ENCODE measurements at places on chromosomes 1 and 21. TPM values are rescaled to one million over a fixed set of nuclear protein-coding genes. Genes with fewer than 3 reads are reported as not detected.

DNA sequence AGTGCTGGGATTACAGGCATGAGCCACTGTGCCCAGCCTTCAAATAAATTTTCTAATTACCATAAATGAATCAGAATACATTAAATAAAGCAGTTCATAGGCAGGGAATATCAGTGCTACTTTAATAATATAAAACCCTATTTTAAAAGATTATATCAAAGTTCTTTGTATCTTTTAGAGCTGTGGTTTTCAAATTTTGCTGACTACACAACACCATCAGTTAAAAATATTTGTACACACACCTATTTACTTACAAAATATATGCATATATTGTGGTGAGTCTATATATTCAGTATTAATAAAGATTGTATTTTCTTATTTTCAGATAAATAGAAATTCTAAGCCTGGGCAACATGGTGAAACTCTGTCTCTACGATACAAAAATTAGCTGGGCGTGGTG lies 18.7 kb downstream of the B3GALNT2 start:
- no peak overlapping the region for H3K27ac ChIP-seq
- no peak overlapping the region for H3K4me3 ChIP-seq
- DNase-seq, result no peak
- no peaks in the 10 kb centered on the region for H3K36me3 ChIP-seq
- H3K4me1 ChIP-seq, result peaks cover 7% of the 10 kb centered on the region
- no peaks in the 10 kb centered on the region for H3K27me3 ChIP-seq

- H3K27me3 ChIP-seq, result no peaks in the 10 kb centered on the region
- peak; percentile 87 for DNase-seq
- no peaks in the 10 kb centered on the region for H3K36me3 ChIP-seq
Measured at GRCh38 chr1:33055210-33056008, 18.7 kb upstream of the AK2 start.

DNA sequence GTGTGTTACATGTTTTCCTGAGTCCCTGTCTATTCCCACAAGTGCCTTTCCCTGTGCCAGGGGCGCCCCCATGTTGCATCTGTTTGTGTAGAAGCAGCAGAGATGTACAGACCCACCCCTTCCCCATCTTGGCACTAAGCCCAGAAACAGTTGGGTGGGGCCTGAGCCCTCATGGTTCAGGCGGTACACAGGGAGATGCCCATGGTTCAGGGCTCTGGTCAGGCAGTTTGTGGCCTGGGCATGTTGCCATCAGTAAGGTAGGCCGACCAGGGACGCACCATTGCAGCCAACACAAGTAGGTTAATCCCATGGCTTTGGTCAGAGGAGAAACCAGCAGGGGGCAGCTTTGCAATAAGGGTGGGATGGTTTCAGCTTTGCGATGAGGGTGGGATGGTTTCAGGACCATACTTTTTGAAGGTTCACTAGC lies 914 bp upstream of the ADGRB2 start:
- H3K36me3 ChIP-seq, result no peaks in the 10 kb centered on the region
- no peak overlapping the region for H3K4me3 ChIP-seq
- no peaks in the 10 kb centered on the region for H3K27me3 ChIP-seq
- no peak overlapping the region for H3K27ac ChIP-seq
- H3K4me1 ChIP-seq, result peaks cover 18% of the 10 kb centered on the region

DNA sequence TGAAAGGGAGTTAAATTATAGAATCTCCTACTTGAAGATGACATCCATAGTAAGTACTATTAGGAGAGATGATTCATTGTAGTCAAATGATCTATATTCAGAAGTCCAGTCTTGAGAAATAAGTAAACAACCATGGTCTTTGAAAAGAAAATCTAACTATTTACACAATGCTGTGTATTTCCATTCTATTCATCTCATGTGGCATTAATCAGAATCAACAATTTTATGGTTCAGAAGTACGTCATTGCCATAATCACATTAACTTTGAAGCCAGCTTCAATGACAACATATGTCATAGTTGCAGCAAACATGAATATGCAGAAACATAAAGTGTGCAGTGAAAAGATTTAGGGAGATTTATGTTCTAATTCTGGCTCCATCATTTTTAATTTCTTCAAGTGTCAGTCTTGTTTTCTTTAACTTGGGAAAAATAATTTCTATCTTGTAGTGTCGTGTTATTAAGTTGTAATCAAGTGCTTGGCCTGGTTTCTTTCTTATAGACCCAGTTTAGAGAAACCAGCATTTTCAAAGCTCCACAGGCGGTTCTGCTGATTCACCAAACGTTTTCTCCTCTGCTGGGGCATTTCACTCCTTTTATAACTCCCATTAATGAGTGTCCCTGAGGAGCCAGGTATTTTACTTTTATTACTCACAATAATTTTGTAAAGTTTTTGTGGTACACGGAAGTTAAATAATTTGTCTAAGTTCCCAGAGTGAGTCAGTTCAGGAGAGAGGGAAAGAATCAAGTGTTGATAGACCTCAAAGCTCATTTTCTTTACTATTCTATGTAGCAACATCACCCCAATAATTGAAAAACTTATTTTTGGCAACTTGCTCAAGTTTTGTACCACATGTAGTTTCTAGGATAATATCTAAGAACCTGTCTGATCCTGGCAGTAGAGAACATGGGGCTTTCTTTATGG lies 35.9 kb upstream of the PTGS2 start:
- H3K4me3 ChIP-seq, result no peak overlapping the region
- peaks cover 27% of the 10 kb centered on the region for H3K4me1 ChIP-seq
- H3K27ac ChIP-seq, result peak overlapping the region; percentile 96
- no peaks in the 10 kb centered on the region for H3K36me3 ChIP-seq
- H3K27me3 ChIP-seq, result no peaks in the 10 kb centered on the region

Gene GNPAT
- total RNA-seq, result 40.5 TPM

Data from PC-3 (cell line).